K562 (cell line): ENCODE measurements at places on chromosomes 12 and 14. TPM values are rescaled to one million over a fixed set of nuclear protein-coding genes. Genes with fewer than 3 reads are reported as not detected.

The ADAM21 gene
- total RNA-seq: not detected in 2 replicates

The PZP gene
- total RNA-seq: not detected in 2 replicates

The FSCB gene
- total RNA-seq: not detected in 2 replicates

The A2M gene
- 2.3 and 3.0 TPM in 2 replicates for total RNA-seq

The DCTN2 gene
- total RNA-seq: 119 and 129 TPM in 2 replicates
